Effector memory CD4-positive, alpha-beta T cell (primary cell): ENCODE measurements at places on chromosomes 3 and 15.

- DNase-seq: no peak
These were observed 643 bp upstream of the LMCD1 start for GRCh38 chr3:8500989-8501370.

DNA sequence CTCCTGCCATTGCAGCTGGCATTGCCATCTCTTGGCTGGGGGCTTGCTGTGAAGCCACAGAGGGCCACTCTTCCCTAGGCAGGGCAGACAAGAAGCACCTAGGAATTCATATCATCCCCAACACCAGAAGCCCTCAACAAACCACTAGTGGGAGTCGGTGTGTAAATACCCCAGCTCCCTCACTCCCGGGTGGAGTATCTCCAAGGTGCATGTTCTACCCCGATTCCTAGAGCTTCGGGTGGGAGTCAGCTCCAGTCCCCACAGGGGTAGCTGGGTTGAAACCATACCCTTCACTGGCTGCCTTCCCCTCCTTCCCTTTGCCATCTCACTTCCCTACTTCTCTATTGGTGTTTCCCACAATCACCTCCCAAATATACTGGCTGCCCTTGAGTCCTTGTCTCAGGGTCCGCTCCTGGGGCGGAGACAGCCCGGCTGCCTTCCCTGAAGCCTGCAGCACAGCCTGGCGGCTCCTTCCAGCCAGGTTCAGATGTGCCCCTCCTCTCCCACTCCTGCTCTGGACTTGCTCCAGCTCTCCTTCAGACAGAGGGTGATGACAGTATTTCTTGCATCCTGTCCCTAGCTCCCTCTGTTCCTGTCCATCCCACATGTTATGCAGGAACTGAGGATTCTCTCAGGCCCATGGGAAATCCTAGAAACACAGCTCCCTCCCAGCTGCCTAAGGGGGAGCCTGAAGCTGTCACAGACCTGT, 33.3 kb downstream of the FAM3D start:
- DNase-seq: no peak

DNA sequence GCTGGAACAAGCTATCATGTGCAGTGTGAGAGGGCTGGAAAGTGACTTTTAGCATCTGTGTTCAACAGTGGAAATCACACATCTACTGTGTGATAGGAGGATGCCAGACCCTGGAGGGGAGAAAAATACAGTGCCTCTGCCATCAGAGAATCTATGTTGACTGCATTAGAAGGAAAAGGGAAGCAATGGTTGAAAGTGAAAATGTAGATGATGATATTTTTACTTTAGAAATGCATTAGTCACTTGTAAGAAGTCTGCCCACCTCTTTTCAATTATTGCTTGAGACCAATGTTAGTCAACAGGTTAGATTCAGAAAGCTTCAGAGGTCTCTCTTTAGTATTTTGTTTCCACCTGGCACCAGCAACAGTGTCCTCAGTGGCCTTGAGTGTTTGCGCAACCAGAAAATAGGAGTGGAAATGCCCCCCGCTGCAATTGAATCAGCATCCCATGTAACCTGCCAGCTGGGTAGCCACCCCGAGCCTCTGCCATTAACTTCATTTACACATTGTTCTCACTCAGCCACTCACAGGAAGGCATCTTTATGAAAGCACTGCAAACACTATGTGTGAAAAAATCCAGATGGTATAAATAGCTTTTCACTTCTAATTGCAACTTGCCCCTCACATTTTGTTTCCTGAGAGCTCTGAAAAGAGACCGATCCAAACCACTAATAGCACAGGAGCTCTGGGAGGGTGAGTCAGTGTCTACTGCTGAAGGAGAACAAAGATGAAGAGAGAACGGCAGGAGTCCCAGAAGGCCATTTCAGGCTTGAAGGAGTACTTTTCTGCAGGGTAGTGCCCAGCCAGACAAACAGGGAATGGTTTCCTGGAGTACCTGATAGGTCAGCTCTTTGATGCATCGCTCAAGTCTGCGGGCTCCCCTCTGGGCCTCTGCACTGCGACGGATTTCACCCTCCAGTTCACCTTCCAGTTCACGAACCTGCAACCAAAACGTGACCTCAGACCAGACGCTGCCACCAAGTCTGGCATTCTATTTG, 92.1 kb downstream of the HHLA2 start:
- DNase-seq: no peak

DNA sequence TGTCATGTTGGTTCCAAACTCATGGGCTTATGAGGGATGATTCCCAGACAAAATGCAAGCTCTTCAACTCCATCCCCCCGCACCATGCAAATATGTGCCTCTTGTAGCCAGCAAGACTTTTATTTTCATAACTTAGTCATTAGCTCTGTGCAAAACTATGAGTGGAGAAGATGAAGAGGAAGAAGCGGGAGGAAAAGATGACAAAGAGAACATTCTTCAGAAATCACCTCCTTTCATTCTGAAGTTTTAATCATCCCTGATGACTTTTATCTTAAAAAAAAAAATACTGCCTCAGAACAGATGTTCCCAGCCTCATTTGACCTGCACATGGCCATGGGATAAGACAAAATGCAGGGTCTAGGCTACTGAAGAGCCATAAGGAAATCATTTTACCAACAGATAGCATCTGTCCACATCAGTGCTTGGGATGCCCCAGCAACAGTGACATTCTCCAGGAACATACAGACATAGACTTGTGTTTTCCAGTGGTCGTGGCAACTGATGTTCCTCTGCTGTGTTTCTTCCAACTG, 145.5 kb downstream of the WNT5A start:
- no peak for DNase-seq

GRCh38 chr3:100810671-100811070, 101.4 kb downstream of the TFG start:
- no peak for DNase-seq

DNA sequence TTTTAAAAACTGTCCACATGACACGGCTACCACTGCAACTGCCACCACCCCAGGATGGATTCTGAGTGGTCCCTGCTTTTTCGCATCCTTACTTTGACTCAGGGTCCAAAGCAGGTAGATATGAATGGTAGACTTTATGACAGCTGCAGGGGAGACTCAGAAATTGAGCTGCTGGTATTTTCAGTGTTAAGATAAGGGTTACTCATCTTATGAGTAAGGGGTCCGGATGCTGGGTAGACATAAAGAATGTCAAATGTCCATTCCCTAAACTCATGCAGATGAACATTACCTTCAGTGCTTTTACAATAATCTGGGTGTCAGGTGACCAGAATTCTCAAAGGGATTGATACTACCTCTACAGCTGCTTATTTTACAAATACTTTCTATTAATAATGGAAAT, 25.9 kb upstream of the BBX start:
- no peak for DNase-seq

DNA sequence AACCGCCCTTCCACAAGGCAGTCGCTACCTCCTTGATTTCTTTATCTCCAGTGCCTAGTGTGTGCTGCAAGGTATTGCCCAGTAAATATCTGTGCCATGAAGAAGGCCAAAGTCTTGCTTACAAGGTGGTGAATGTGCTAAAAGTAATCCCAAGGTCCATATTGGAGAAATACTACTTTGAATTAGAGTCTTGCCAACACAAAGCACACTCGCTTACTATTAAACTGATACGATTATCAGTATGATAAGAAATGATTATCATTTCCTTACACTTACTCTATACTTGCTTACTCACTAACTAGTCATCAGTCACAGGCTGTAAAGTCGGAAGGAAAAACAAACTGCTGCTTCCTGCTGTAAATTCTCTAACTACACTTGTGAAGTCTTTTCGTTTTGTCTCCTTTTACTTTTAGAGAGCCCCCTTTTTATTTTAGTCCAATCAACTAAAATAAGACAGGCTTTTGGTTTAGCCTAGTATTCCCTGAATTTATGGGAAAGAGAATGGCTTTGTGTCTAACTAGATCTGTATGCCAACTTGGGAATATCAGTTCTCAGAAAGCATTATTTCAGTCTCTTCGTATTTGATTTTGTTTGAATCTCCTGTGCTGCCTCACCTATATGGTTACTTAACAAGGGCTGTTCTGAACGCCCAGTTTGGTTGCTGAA, 107.1 kb upstream of the TSC22D2 start:
- no peak for DNase-seq

DNA sequence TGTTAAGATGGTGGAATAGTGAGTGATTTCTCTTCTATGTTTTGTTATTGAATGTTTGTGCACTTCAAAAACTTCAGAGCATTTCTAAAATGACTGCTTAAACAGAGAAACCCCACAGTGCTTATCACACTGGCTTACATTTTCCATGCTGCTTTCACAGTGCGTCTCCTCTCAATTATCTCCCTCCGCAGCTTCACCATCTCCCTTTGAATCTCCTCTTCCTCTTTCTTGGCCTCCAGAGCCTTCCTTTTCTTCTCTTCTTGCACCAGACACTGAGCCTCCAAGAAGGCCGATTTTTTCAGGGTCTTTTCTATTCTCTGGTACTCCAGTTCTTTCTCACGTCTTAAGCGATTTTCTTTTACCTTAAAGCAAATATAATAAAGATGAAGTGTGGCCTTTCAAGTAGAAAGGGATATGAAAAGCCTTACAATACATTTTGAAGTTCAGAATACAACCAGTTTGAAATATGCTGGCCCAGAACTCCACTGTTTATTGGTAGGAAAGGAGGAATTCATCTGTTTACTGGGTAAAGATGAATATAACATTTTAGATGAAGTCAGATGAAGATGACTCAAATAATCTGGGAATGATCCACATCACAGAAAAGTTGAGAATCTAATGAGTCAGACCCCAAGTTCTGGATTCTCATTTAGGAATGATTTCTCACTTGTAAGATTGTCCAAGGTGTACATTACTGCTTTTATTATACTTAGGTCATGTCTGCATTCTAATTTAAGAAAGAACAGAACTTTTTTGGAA, 21.4 kb downstream of the CCDC191 start:
- no peak for DNase-seq

GRCh38 chr3:128486205-128486628, 6.8 kb downstream of the GATA2 start:
- DNase-seq: no peak

DNA sequence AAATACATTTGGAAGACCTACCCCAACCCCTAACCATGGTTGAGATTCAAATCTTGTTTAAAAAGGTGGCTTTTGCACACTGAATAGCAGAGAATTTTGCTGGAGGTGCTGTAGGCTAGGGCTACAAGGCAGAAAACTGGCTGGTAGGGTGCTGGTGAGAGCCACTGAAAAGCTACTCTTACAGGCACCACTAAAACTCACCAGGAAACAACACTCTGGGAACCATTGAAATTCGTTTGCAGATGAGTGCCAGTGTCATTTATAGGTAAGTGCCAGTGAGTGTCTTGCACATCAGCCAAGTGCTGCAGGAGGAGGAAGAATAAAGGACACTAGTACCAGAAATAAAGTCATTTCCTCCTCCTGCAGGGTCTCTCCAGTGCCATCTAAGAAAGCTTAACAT, 610.2 kb downstream of the ZNF385D start:
- DNase-seq: no peak

DNA sequence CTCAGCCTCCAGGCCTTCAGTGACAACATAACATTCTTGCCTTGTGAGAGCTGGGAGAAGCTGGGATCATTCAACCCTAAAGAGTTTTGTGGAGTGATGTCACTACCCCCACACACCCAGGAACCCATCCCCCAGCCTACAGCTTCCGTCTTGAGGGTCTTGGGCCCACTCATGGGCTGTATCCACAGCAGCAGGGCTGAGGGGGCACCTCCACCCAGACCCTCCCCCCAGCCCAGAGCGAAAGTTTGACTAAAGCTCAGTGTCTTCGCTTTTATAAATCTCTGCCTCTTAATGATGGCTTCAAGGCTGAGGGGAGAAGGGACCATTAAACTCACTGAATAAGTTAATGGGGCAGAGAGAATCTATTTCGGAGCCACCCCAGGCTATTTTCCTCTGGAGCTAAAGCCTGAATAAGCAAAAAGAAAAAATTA, 23.8 kb downstream of the NTRK3 start:
- DNase-seq: no peak

DNA sequence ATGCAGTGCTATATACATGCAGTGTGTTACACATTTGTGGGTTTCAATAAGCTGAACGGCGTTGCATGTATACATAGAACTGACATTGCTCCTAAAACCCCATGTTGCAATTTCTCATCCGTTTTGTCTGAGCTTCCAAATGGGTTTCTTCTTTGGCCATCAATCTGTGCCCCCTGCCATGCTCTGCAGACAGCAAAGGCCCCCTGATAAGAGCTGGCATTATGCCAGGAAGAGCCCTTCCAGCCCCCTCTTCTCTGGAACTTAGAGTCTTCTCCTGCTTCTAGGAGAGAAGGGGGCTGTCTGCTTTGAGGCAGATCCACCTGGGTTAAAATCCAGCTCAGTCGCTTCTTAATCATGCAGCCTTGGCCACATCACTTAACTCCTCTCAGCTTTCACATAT, 254.0 kb downstream of the SLCO3A1 start:
- no peak for DNase-seq

- DNase-seq: no peak
These were observed 4.1 kb downstream of the LRIG1 start for GRCh38 chr3:66496746-66497145.

- no peak for DNase-seq
These were observed 9.4 kb downstream of the TMEM41A start for GRCh38 chr3:185489462-185489861.

- no peak for DNase-seq
These were observed 8.6 kb upstream of the CHAC1 start for GRCh38 chr15:40944510-40945296.

DNA sequence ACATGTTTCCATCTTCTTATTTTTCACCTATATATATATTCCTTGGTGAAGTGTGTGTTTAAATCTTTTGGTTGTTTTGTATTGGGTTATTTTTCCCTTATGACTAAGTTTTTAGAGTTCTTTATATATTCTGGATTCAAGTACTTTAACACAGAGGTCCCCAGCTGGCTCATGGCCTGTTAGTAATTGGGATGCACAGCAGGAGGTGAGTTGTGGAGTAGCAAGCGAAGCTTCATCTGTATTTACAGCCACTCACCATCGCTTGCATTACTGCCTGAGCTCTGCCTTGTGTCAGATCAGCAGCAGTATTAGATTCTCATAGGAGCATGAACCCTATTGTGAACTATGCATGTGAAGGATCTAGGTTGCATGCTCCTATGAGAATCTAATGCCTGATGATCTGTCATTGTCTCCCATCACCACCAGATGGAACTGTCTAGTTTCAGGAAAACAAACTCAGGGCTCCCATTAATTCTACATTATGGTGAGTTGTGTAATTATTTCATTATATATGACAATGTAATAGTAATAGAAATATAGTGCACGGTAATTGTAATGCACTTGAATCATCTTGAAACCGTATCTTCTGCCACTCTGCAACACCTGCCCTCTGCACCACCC, 151.6 kb downstream of the RSRC1 start:
- no peak for DNase-seq

GRCh38 chr3:53694046-53694445, 152.2 kb downstream of the CHDH start:
- DNase-seq: no peak

DNA sequence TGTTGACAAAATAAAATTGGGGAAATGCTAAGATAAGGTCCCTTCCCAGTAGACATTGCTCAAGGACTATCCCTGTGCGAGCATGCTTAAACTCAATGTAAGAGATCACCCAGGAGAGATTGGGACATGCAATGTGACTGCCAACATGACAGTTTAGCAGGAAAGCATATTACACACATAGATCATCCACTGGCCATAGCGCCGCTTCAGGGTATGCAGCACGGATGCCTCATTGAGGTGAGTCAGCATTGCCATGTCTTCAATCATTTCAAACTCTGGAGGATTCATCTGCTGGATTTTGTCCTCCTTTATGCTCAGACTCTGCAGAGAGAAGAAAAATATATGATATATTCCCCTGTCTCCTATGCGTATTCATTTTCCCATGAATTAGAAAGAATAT, 8.9 kb downstream of the MYH15 start:
- no peak for DNase-seq
